ENCODE measurements at places on chromosomes 1 and 21.

- DNase-seq, result no peak
These were observed 27.1 kb upstream of the LYST start for GRCh38 chr1:235893840-235894239.

DNA sequence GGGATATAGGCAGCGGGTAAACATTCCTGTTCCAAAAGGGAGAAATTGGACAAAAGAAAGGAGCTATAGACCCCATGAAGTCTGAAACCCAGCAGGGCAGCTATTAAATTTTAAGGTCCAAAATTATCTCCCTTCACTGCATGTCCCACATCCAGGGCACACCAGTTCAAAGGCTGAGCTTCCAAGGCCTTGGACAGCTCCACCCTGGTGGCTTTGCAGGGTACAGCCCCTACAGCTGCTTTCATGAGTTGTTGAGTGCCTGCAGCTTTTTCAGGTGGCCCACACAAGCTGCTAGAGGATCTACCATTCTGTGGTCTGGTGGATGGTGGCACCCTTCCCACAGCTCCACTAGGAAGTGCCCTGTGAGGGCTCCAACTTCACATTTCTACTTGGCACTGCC lies 662.5 kb upstream of the PKN2 start:
- DNase-seq, result no peak

GRCh38 chr1:27132624-27133023 lies 22.3 kb downstream of the SLC9A1 start:
- DNase-seq, result no peak

DNA sequence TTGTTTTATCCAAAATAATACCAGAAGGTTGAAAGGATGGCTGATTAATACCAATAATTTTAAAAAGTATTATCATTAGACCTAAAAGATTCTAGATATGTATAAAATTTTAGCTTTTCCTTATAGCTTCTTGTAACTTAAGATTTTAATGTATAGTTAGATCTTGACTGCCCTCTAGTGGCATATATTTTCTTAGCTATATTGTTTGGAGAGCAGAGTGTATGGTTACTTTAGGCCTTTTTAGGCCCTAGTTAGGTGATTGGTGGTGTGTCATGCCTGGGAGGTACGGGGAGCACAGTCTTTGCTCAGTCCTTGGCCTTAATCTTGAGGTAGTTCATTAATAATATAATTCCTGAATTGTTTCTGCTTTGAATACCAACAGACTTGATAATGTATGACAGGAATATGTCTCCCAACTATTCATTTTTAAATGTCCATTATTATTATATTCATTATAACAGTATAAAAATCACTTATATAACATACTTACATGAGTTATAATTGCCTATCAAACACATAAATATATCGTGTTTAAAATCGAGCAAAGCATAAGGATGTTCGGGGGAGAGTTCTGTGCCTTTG lies 328.4 kb downstream of the ZP4 start:
- DNase-seq, result peak; percentile 45

GRCh38 chr1:64163970-64164369 lies 39.5 kb upstream of the UBE2U start:
- no peak for DNase-seq

DNA sequence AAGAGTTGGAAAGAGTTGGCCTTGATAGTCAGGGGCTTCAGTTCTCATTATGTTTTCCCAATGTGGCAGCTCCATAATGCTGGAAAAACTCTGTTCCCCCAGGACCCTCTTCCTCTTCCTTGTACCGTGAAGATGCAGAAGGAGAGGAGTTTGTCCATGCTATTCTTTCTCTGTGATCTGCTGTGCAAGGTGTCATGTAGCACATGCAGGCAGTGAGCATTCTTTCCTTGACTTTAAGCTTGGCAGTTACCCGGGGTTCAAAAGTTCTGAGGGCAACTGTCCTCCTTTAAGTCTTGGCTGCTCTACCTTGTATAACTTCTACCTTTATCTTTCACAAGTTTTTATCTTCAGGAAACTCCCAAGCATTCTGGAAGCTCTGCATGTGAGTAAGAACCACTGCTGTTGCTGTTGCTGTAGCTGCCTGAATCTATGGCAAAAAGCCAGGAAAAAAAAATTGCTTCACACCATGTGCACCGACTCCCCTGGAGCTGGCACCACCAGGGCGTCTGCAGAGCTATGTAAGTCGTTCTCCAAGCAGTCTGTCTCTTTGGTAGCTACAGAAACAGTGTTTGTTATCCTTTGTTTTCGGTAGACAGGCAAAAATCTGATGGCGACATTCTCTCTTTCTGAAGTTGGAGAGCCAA lies 42.7 kb upstream of the SLC16A1 start:
- no peak for DNase-seq

GRCh38 chr1:2425892-2426291 lies 13.5 kb upstream of the PEX10 start:
- DNase-seq, result no peak

DNA sequence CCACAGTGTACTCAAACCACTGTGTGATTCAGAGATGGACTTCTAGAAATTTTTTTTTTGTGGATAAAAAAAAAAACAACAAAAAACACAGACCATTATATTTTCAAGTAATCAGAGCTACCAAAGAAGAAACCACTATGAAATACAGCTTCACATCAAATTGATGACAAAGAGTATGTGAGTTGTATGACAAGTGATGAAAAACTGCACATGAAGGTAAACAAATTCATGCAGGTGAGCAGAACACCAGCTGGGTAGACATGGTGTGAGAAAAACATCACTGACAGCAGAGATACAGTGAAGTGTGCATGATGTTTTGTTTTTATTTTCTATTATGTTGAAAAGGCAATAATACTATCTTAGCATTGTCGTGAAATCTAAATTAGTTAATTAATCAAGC lies 8.0 kb upstream of the PTPRC start:
- DNase-seq, result no peak

DNA sequence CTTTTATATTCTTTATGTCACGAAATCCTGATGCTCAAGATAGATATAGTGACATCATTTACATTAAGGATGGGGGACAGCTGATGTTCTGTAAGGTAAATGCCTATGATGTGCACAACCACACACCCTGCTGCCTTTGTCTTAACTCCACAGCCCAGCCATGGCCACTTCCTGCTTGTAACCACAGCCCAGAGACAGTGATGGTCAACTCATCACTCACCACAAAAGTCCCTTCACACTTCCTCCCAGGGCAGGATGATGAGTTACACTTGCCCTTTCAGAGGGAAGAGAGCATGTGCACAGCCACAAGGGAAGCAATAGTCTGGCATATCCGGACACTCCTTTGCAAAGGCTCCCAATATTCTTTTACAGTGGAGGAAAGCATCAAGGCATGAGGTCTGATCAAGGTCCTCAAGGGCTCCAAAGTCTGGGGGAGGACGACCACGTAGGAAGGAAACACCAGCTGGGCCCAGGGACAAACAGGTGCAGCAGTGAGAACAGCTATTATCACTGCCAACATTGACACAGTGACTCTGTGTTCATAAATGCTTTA lies 53.8 kb downstream of the PLPP3 start:
- peak; percentile 35 for DNase-seq

DNA sequence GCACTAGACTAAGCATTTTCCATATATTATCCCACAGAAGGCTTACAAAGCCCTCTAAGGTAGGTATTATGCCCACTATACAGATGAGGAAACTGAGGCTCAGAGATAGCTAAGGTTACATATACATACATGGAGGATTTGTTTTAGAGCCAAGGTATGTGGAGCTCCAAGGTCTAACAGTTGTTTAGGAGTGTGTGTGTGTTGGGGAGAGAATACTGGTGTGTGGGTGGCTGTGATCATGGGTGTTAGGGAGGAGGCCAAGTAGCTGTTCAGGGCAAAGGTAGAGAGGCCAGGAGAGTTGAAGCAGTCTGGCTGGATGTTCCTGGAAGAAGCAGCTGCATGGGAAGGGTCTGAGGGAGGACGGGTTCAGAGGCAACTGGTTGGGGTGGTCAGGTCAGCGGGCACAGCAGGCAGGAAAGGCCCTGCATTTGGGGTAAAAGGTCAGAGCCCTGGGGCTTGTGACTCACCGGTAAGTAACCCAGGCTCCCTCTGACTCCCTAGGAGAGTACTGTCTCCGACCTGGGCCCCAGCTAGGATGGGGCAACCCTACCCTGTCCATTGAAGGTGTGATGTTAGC lies 5.1 kb upstream of the LDLRAP1 start:
- no peak for DNase-seq

DNA sequence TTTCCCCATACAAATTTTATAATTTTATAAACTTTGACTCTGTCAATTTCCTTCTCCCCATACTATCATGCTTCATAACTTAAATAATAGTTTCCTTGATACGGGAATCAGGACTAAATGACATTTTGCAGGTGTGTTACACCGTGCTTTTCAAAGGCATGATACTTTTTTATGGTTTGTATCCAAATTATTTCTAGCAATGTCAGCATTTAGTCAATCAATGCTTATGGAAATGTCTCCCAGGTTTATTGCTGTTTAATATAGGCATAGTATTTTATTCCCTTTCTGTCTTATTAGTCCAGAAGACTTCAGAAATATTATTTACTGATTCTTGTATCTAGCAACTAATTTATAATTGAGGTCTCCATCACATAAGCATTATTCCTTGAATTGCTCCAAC lies 23.4 kb downstream of the DRAM2 start:
- DNase-seq, result no peak

- DNase-seq, result no peak
These were observed 16.8 kb upstream of the FOXE3 start for GRCh38 chr1:47399138-47399845.

- peak; percentile 68 for DNase-seq
These were observed 21.9 kb downstream of the SH2D2A start for GRCh38 chr1:156794506-156795373.

GRCh38 chr1:109481646-109482045 lies 2.1 kb upstream of the ATXN7L2 start:
- no peak for DNase-seq

- no peak for DNase-seq
These were observed 18.7 kb upstream of the LRRC47 start for GRCh38 chr1:3814771-3815561.

- no peak for DNase-seq
These were observed 14.3 kb downstream of the WDR64 start for GRCh38 chr1:241666419-241666818.

DNA sequence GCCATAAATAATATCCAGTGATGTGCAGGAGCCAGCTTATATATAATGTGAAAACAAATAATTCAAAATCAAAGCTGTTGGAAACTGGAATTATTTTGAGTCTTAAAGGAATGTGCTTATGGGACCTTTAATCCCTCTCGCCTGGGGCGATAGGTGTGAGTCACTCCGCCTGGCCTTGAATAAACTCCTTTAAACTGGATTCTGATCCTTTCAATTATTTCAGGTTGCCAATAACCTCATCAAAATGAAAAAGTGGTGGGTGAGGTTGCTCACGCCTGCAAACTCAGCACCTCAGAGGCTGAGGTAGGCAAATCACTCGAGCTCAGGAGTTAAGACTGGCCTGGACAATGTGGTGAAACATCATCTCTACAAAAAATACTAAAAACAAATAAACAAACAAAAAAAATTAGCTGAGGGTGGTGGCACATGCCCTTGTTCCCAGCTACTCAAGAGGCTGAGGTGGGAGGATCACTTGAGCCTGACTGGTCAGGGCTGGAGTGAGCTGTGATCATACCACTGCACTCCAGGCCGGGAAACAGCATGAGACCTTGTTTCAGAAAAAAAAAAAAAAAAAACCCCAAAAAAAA lies 11.4 kb upstream of the SLC2A5 start:
- DNase-seq, result no peak

GRCh38 chr1:237730826-237731350 lies 159.8 kb downstream of the ZP4 start:
- DNase-seq, result no peak

GRCh38 chr21:33069243-33069642 lies 698 bp upstream of the OLIG1 start:
- DNase-seq, result no peak

- no peak for DNase-seq
These were observed 20.5 kb downstream of the DSTYK start for GRCh38 chr1:205190845-205191577.

GRCh38 chr1:244598611-244599010 lies 54.3 kb upstream of the DESI2 start:
- DNase-seq, result no peak

GRCh38 chr1:110482662-110483307 lies 31.8 kb downstream of the PROK1 start:
- no peak for DNase-seq

DNA sequence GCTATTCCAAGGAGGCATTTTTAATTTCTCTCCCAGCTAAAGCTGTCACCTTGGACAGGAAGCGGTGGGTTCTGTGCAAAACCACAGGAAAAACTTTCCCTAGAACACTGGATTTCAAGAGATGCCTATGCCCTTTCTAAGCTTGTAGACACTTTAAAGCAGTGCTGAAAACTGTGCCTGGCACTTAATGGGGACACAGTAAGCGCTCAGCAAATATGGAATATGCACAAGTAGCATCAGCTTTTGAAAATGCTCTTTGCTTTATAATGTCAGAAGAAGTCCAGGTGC lies 50.9 kb upstream of the TARBP1 start:
- DNase-seq, result no peak

DNA sequence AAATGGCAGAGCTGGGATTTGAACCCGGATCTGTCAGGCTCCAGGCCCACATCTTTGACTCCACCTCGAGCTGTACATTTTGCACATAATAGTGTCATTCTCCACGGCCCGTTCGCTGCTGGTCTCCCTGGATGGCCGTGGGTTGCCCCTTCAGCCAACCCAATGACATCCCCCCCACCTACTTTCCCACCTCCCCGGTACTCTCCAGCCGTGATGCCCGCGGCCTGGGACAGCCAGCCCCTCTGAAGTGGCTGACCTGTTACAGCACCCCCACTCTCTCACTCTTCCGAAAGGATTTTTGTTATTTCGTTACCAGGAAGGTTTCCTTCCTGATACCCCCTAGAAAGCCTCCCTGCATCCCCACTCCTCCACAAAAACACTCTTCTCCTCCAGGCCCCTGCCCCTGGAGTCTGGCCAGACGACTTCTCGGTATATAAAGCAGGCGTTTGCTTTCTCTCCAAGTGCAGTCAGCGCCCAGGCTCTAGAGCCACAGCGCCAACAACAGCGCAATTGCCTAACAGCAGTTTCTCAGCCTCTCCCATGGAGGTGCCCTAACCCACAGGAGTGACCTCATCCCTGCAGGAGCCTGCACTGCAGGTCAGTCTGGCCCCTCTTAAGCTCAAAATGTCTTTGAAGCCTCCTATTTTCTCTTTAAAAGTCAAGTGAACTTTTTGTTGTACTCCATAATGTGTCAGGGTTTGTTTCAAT lies 14.5 kb upstream of the GJB5 start:
- no peak for DNase-seq

GRCh38 chr1:224851210-224851847 lies 78.1 kb upstream of the DNAH14 start:
- peak; percentile 94 for DNase-seq

GRCh38 chr1:40183055-40183710 lies 22.0 kb downstream of the RLF start:
- DNase-seq, result no peak

DNA sequence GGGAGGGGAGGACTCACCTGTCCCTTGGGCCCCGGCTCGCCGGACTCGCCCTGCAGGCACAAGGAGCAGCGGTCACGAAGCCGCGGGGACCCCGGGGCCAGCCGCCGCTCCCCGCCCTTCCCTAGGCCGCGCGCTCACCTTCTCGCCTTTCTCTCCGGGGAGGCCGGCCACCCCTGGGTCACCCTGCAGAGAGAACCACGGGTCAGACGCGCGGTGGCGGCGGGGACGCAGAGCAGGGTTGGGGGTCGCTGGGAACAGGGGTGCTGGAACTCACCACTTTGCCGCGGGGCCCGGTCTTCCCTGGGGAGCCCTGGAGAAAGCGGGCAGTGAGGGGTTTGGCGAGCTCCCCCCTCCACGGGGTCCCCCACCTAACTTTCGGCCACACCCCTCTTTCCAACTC lies 13.3 kb downstream of the COL9A2 start:
- no peak for DNase-seq

GRCh38 chr21:31538816-31539215 lies 120.7 kb upstream of the SOD1 start:
- DNase-seq, result no peak

Data from COLO829 (cell line).